ENCODE measurements at places on chromosomes 2 and 18. TPM values are rescaled to one million over a fixed set of nuclear protein-coding genes. Genes with fewer than 3 reads are reported as not detected.

The DSG3 gene
- 0.12 TPM for polyA plus RNA-seq

The CD8B2 gene
- polyA plus RNA-seq = not detected

The NEB gene
- 1,512 TPM for polyA plus RNA-seq

The SPATA3 gene
- not detected for polyA plus RNA-seq

The TMEM198 gene
- 3.6 TPM for polyA plus RNA-seq
